CD4-positive, alpha-beta T cell treated with Interleukin-15 for 1 hour (primary cell): ENCODE measurements at places on chromosomes 5 and 9.

GRCh38 chr5:129909225-129909624 is 5.0 kb downstream of the CHSY3 start:
- no peak for DNase-seq

DNA sequence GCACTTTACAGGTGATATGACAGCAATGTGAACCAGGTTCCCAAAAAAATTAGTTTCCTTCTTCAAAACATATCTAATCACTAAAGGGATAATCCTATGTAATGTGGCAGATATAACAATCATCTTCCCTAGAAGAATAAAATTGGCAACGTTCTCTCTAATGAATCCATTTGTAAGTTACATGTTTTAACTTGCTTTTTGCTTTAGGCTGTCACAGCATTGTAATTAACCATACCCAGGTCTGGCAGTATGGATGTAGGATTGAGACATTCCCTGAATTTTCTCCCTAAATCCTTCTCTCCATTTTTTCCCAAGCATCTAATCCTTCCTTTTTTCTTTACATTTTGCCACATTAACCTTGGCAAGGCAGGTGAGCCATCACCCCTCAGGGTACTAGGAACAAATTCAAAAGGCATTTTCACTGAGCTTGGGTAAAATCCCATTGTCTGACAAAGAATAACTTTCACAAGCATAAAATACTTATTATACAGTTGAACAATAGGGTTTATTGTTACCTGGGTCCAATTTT is 548.3 kb downstream of the SEMA5A start:
- no peak for DNase-seq

GRCh38 chr5:87627363-87627762 is 214.6 kb upstream of the CCNH start:
- DNase-seq: no peak

- DNase-seq: no peak
Measured at GRCh38 chr5:143213851-143214363, 189.6 kb downstream of the NR3C1 start.

GRCh38 chr5:137836997-137837396 is 30.7 kb upstream of the MYOT start:
- no peak for DNase-seq

- no peak for DNase-seq
Measured at GRCh38 chr9:28832168-28832770, 1259.0 kb upstream of the C9orf72 start.

DNA sequence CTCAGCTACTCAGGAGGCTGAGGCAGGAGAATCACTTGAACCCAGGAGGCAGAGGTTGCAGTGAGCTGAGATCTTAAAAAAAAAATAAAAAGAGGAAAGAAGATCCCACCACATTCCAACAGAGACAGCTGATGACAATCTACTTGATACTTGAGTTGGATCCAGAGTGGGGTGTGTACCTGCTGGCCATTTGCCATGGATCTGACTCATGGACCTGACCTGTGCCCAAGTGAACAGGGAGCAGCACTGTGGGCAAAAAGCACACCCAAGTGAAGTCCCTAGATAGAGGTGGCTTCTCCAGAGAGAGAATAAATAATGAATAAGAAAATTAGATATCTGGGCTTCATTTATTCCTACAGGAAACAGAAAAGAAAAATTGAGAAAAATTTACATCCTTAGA is 81.2 kb upstream of the MIER3 start:
- DNase-seq: no peak

GRCh38 chr9:82449986-82450385 is 461.4 kb downstream of the SPATA31D1 start:
- DNase-seq: no peak

DNA sequence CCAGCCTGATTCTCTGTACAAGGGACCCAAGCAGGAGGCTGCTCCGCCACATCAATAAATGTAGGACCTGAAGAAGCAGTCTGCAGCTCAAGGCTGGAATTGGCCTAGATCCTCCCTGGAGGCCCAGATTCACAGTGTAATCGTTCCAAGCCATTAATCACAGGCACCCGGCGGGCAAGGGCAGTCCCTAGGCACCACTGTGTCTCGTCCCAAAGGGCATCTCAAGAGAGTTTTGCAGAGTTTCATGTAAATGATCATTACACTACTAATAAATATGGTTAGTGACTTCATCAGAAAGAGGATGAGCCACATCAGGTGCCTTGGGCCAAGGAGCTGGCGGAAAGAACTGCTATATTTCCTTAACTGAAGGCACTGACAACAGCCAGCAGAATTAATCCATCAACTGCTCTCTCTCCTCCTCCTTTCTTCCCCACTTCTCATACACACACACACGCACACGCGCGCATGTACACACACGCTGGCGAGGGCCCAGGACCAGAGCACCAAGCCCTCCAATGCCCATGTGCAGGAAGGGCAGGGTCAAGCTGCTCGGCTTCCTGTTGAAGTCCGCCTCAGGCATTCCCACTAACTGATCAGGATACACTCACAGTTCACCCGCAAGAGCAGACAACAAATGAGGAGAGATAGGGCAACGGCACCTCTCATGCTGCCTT is 33.9 kb downstream of the GNAQ start:
- DNase-seq: no peak

DNA sequence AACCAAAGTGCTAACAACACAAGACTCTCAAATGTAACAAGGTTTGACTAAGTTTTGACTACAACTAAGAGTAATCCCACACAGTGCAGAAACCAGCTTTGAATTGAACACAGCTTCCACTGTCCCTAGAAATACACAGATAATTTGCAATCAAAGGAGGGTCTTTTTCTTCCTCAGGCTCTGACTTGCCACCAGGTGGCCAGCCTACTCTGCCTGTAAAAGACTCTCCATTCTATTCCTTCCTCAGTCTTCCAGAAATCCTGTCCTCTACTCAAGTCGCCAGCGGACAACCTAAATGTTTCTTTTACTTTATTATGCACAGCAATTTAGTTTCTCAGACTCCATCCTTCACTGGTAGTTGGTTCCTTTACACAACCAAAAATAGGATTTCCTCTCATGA is 32.2 kb upstream of the MCTP1 start:
- no peak for DNase-seq

- no peak for DNase-seq
Measured at GRCh38 chr5:112511920-112512319, 92.8 kb upstream of the EPB41L4A start.

- no peak for DNase-seq
Measured at GRCh38 chr5:169754737-169755136, 117.7 kb downstream of the DOCK2 start.

GRCh38 chr9:133234577-133235322 is 25.7 kb upstream of the OBP2B start:
- DNase-seq: no peak

- DNase-seq: no peak
Measured at GRCh38 chr9:127340721-127341120, 56.2 kb upstream of the SLC2A8 start.

DNA sequence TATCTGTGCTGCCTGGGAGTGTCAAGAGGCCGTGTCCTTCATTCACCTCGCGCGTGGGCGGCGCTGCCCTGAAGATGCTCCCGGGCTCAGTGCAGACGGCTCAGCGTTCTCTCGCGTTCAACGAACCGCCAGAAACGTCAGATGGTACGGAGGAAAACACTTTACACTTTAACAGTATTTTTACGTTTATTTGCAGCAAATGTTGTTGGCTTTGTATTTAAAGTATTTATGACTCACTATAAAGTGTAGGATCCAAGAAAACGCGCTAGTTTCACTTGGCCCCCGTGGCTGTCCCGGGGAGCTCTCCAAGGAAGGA is 544 bp upstream of the ERCC6L2 start:
- DNase-seq: peak; percentile 56

DNA sequence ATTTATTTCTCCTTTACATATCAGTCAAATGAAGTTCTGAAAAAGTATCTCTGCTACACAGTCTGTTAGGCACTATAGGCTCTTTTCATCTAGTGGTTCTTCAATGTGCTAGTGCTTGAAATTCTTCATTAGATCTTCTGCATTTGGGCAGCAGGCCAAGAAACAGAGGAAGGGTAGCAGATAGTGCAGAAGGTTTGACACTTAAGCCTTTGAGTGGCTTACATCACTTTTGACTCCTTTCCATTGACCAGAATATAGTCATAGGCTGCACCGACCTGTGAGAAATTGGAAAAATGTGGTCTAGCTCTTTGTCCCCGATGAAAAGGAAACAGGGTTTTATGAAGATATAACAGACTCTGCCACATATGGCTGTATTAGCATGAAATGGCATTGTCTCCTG is 459.5 kb upstream of the PTGER4 start:
- no peak for DNase-seq

- no peak for DNase-seq
Measured at GRCh38 chr9:36138901-36139300, 2.4 kb downstream of the GLIPR2 start.

DNA sequence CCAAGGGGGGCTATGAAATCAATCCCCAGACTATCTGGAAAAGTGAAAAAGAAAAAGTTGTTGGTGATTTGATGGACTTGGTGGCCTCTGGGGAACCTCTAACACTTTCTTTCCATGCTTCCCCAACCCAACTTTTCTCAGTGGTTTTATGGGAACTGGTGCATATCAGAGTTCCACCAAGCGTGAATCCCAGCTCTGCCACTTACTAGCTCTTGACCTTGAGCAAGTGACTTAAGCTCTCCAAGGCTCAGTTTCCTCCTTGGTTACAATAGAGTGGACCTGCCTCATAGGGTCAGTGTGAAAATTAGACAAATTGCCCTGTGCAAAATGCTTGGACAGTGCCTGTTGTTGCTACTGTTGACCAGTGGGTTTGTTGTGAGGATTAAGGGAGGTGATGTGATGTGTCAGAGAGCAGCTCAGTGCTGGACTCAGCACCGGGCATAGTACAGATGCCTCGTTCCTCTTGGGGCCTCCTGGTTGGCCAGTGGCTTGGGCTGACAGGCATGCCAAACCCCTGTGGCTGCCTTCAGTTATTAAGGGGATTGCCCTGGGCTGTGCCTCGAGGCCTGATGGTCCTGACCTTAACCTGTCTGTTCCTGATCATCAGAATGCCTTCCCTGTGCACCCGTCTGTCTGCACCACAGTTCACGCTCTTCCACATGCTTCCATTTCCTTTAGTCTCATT is 49.3 kb downstream of the COL15A1 start:
- no peak for DNase-seq

DNA sequence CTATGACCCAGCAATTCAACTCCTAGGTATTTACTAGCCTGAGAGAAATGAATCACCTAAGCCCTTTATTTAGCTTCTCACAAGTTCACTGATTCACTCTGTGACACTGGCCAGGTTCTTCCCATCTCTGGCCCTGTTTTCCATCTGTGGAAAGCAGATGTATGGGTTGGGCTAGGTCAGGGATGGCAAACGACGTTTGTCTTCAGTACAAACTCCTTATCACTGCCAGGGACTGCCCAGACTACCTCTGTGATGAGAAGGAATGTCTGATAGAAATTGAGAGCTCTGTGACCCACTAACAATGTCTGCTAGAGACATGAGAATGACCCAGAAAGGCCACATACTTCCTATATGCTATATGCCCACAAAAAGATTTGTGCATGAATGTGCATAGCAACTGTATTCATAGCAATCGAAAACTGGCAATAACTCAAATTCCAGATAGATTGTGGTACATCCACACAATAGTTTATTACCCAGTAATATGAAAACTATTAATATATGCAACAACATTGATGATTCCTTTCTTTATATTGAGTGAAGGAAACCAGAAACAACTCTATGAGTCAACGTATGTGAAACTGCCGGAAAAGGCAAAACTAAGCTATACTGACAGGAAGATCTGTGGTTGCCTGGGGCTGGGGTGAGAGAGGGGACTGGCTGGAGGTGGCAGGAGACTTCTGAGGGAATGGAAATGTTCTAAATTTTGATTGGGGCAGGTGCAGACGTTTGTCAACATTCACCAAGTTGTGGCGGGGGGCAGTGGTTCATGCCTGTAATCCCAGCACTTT is 32.0 kb upstream of the ADAM19 start:
- peak; percentile 60 for DNase-seq

DNA sequence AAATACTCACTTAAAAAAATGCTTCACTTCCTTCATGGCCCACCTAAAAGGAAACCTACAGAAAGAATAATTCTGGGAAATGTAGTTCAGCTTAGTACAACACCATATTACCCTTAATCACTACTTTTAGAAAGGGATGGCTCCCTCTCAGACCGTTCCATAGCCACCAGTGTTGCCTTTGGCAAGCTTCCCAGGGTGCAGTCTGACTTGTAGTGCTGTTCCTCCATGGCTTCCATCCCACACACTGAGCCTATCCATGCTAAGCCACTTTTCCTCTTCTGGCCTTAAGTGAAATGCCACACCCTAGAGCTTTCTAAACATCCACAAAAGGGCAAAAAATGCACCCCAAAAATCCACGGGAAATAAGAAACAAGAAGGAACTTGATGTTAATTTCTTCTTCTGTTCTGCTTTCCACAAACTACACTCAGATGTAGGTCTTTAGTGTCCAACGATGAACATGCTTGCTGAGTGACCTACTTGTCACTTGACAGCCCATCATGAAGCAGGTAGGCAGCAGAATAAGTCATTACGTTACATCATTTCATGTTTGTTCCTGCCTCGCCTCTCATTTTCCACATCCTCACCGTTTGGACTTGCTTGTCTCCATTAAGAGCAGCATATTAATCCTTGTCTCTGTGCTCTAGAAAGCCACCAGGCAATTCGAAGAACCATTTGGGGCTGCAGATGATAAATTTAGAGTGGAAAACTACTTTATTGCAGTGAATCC is 391.1 kb upstream of the GRAMD2B start:
- DNase-seq: no peak

DNA sequence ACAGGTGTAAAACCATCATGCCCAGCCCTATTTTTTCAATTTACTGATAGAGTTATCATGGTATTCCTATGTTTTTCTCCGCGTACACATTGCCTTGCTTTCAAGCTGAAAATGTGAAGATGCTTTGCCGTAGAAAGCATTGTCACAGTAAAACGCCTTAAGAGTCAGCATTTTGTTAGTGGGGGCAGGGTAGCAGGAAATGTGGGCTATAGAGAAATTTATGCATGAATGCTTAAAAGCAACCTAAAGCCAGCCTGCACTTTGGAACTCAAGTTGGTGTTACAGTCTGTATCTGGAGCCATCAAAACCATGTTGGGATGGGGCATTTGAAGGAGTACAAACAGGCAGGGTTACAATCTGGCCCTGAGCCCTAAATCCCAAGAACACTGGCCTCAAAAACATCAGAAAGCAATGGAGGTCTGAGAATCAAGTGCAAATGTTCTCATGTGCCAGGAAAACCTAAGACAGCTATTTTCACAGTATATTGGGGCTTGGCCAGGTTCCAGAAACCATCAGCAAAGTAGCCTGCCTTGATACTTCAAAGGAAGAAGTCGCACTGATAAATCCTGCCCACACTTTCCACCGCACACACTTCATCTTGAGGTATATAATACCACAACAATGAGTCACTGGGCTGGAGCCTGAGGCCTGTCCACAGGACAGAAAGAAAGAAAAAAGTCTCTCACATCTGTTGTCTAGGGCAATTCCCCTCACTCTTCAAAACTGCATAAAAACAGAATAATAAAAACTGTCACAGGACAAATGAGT is 313.8 kb downstream of the ENC1 start:
- peak; percentile 56 for DNase-seq

DNA sequence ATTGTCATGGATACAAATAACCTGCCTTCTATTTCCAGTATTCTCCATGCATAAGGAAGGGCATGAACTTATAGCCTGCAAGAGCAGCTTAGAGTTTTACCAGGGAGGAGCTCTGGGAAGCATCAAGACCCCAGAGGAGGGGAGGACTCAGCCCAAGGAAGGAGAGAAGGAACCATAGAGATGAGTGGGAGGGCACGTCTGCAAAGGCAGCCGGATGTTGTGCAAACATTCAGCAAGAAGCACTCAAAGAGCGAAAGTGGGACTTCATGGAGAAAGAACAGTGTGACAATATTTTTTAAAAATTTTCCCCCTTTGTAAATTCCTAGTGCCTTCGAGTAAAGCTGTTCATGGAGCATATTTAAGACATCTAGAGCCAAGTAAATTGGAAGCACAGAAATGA is 270.1 kb upstream of the PTGER4 start:
- DNase-seq: peak; percentile 63

- no peak for DNase-seq
Measured at GRCh38 chr9:84939774-84940173, 270.2 kb downstream of the NTRK2 start.
